ENCODE measurements at places on chromosomes 6 and 20.
A peak's percentile ranks its signal among the peaks of the same experiment; 100 is the strongest.

GRCh38 chr6:144478483-144478882 is 193.3 kb downstream of the UTRN start:
- DNase-seq: no peak

DNA sequence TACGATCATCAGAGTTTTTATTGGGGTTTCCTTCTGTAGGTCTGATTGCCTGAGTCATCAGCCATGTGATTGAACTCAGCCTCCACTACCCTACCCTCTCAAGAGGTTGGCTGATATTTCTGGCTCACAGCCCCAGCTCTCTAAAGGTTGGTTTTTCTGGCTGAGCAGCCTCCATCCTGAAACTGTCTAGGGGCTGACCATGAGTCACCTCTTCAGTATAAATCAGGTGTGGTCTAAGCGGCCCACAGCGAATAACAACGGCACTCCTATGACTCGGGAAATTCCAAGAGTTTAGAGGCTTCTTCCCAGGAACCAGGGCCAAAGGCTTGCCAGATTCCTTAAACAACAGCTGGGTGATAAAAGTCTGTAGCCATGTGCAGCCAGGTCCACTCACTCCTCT is 115.5 kb downstream of the SOD2 start:
- no peak for DNase-seq

- DNase-seq: no peak
These were observed 90.7 kb downstream of the CEP57L1 start for GRCh38 chr6:109186012-109186411.

DNA sequence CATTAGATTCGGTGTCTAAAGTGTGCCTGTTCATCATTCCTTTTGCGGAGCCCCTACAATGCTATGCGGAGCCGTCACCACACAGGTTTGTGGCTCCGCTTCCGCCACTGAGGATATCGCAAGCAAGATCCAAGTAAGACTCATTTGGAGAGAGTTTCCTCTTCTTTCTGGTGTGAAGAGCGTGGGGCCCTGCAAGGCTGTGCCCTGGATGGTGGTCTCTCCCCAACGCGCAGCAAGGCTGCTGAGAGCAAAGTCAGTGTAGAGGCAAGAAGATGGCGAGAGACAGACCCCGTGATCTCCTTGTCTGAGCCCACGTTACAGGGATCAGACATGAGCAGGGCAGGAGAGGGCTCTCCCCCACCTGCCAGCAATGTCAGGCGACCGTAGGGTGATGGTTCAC is 96.3 kb upstream of the AFDN start:
- DNase-seq: no peak

GRCh38 chr6:116485559-116486184 is 24.5 kb downstream of the CALHM6 start:
- DNase-seq: no peak

DNA sequence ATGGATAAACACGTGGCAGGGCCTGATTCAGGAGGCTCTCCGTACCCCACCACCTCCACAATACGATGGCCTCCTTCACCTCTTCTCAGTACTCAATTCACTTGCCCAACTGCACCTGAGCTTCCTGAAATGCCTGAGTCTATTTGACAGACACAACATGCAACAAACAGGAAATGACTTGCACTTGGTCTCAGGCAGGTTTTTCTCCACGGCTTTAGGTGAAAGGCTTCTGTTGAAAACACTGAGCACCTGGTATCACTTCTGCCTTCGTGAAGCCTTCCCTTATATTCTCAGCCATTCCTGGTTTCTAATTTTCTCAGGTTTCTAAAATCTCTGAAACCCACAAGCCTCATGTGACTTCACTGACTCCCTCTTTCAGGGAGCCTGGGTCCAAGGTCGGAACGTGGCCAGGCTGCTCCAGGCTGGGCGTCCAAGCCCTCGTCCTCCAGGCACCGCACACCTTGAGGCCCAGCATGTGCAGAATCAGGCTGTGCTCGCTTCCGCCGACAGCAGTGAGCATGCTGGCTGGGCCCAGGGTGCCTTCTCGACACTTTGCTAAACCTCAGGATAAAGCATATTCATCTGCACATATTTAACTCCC is 34.7 kb downstream of the TAF4 start:
- DNase-seq: no peak

GRCh38 chr20:1119128-1119505 is 715 bp downstream of the PSMF1 start:
- DNase-seq: no peak

- DNase-seq: no peak
These were observed 215.2 kb downstream of the MYLK4 start for GRCh38 chr6:2535506-2535905.

DNA sequence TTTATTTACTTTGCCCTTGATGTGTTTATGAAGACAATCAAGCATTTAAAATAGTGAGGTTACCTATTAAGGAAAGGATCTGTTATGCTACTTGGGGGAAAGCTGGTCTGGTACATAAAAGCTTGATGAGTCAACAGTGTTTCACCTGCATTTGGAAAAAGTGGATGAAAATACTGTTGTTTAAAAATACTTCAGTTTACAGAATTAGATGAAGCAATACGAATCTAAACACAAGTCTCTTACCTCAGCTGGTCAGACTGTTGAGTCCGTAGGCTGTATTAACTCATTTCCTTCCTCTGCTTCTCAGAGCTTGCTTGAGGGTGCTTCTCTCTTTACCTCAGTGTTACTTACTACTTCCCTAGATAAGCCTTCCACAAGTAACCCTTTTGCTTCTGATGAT is 36.1 kb downstream of the NKX2-4 start:
- no peak for DNase-seq

- DNase-seq: no peak
These were observed 14.2 kb downstream of the EPM2A start for GRCh38 chr6:145721144-145721543.

GRCh38 chr6:6656287-6656686 is 67.8 kb downstream of the LY86 start:
- no peak for DNase-seq

DNA sequence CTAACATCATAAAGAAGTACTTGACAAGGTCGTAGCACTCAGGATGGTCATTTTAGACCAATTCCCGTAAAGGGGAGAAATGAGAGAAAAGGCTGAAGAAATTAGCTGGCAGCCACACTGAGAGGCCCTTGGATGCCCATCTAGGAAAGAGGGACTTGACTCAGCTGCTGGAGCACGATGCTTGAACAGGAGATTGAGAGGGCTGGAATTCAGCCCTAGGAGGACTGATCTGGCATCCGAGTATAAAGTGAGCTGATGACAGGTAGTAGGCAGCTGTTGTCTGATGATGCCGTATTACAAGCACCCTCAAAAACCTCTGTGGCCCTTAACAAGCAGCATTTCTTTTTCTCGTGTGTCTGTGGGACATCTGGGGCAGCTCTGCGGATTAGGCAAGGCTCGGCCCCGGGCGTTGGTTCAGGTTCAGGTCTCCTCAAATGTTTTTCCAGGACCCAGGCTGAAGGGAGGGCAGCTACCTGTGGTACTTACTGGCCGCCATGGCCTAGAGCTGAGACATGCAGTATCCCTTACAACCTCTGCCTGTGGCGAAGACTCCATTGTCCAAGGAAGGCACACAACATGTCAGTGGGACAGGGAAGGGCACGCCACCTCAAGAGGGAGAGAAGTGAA is 219.6 kb upstream of the SNX9 start:
- DNase-seq: no peak

- peak; percentile 59 for DNase-seq
These were observed 984 bp downstream of the TFAP2C start for GRCh38 chr20:56630086-56630493.
